Sciatic nerve (tissue), 2 donors: ENCODE measurements at places on chromosomes 16 and 17. TPM values are rescaled to one million over a fixed set of nuclear protein-coding genes. Genes with fewer than 3 reads are reported as not detected.

DNA sequence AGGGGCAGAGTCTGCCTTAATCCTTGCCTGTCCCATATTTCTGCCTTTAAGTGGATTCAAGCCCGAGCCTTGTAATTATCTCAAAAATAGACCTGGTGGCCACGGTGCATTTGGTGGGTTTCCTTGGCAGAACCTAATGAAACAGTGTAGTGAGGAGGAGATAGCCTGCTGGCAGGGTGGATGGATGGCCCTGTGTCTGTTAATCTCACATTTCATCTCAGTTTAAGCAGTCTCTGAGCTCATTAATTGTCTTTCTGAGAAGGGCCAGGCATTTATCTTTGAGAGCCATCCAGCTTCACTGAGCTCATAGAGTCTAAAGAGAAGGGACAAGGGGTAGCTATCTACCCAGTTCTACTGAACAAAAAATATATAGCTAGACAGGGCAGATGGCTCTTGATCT is 364.0 kb upstream of the EEF2KMT start:
- no peak for DNase-seq

DNA sequence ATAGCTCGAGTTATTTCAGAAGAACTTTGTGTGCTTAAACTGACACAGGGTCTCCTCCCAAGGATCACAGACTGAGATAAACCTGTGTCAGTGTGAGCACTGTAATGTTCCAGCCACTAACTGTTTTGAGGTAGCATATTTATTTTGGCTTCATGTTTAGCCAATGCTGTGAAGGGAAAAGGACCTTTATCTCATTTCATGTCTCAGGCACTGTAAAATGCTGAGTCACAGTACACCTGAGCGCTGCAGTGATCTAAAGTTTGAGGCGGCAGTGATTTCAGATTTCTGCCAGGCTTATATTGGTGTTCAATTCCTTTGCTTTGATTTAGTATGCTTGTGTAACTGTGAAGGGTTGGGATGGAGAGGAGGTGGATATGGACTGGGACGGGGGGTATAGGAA is 3.1 kb upstream of the DNAJA2 start:
- DNase-seq = no peak

GUCY2D gene
- not detected for total RNA-seq

- no peak for DNase-seq
Measured at GRCh38 chr17:36117505-36118382, 14.1 kb downstream of the CCL4 start.

DNA sequence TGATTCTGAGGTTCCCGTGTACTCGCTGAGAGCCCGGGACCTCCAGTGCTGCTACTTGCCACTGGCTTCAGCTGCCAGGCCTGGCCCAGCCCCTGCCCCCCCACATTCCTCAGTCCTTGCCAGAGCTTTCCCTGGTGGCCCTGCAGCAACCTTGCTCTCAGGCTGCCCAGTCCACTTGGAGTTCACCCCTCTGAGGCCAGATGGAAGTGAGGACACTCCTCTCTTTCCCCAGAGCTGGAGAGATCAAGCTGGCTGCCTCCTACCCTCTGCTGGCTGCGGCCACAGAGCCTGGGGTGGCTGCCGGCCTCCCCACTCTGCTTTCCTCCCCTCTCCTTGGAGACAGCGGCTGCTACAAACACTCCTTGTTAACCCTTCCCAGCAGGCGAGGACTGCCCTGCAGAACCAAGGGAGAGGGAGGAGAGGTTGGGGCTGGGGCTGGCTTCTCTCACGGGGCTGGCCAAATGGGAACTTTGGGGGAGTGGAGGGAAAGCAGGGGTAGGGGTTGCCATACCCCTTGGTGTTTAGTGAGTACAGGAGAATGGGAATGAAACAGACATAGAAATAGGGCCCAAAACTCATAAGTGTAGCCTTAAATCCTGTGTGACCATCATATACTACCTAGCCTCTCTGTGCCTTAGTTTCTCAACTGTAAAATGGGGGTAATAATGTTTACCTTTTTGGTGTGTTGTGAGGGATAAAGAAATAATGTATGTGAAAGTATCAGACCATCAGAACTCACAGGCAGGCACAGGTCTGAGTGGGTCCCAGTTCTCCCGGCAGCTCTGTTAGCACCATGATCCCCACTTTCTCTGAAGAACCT is at the start of gene GAS2L2:
Gene GAS2L2 (minus strand): TSS at position 295 of the 820 bp plus-strand sequence. CDS start 389 bp downstream, outside the sequence.
- DNase-seq = no peak

GRCh38 chr16:3038256-3038655 is 1.5 kb upstream of the BICDL2 start:
- no peak for DNase-seq

PIRT gene
- total RNA-seq = not detected

GRCh38 chr17:68700421-68700820 is 99.3 kb upstream of the FAM20A start:
- no peak for DNase-seq

CBFA2T3 gene
- 8.2 TPM for total RNA-seq

RTN4RL1 gene
- total RNA-seq = 5.8 TPM

DNA sequence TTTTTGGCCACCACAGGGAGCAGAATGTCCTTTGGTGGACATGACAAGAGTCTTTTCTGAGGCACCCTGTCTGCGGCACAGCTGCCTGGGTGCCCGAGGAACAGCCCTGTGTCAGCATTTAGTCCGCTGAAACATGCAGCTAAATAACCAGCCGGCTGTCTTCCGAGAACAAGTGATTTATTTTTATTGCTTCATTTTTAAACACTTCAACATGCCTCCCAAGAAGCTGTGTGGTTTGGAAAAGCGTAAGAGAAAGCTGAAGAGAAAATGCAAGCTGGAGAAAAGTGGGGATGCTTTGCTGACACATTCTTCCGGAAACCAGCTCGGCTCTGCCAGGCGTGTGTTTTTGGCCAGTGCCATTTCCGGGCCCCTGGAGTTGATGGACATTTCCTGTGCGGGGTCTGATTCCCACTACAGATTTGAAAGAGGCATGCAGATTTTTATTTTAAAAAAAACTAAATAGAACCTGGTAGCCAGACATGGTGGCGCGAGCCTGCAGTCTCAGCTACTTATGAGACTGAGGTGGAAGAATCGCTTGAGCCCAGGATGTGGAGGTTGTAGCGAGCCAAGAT is 94.7 kb downstream of the SEC14L1 start:
- no peak for DNase-seq

DNA sequence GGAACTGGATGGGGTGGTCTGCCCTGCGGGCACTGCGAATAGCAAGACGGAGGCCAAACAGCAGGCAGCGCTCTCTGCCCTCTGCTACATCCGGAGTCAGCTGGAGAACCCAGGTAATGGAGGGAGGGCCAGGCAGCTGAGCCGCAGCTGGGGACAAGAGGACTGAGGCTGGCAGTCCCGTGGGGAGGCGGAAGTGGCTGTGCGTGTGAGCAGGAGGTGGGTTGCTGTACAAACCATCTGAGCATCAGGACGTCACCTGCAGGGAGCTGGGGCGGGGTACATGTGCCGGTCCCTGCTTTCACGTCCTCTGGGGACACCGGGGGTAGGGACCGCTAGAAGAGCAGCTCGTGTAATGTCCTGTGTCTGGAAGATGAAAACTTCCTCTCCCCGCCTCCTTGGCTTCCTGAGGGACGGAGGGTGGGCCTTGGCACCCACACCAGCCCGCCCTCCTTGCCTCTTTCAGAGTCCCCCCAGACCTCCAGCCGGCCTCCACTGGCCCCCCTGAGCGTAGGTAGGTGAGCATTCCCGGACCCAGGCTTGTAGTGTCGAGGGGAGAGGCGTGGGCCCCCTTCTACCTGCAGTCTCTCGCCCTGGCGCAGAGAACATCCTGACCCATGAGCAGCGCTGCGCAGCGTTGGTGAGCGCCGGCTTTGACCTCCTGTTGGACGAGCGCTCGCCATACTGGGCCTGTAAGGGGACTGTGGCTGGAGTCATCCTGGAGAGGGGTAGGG is 3.7 kb downstream of the ADAD2 start:
- DNase-seq = no peak

KRTAP4-8 gene
- not detected for total RNA-seq

KRT31 gene
- total RNA-seq = not detected

- peak; percentile 73 for DNase-seq
Measured at GRCh38 chr16:77675464-77676324, 46.6 kb upstream of the NUDT7 start.

PLD6 gene
- 7.6 TPM for total RNA-seq

GRCh38 chr16:72727565-72727964 is 320.4 kb downstream of the ZFHX3 start:
- no peak for DNase-seq

GRCh38 chr16:53083119-53083518 is 28.3 kb downstream of the CHD9 start:
- DNase-seq = no peak

CLEC19A gene
- 0.13 TPM for total RNA-seq

DNA sequence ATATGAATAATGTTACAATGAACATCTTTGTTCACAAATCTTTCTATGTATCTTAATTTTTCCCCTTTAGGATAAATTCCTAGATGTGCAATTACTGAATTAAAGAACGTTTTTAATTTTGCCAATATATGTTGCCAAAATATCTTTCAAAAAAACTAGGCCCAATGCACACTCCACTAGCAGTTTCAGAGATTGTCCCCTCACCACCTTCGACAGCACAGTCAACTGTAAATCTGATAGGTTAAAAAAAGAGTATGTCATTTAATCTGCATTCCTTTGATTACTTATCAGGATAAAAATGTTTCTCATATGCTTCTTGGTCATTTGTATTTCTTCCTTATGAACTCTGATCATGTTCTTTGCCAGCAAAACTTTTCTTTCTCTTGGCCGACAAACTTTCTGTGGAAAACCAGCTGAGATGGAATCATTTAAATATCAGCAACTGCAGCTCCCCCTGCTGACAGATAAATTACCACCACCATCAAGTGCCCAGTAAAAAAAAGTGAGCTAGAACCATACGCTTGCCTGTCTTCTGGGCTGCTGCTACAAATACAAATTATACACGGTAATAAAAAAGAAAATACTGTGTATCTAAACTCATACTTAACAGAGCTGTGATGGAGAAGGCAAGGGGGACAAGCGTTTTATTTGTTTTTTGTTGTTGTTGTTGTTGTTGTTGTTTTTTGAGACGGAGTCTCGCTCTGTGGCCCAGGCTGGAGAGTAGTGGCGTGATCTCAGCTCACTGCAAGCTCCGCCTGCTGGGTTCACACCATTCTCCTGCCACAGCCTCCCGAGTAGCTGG is 19.6 kb upstream of the KANSL1 start:
- peak; percentile 74 for DNase-seq

- DNase-seq = no peak
Measured at GRCh38 chr16:50202926-50203624, 50.0 kb downstream of the TENT4B start.

GRCh38 chr17:21212826-21213637 is 929 bp downstream of the TMEM11 start:
- DNase-seq = no peak

GRCh38 chr16:23334950-23335349 is 32.8 kb downstream of the SCNN1B start:
- DNase-seq = no peak

TBC1D3B gene
- 8.9 TPM for total RNA-seq

DNA sequence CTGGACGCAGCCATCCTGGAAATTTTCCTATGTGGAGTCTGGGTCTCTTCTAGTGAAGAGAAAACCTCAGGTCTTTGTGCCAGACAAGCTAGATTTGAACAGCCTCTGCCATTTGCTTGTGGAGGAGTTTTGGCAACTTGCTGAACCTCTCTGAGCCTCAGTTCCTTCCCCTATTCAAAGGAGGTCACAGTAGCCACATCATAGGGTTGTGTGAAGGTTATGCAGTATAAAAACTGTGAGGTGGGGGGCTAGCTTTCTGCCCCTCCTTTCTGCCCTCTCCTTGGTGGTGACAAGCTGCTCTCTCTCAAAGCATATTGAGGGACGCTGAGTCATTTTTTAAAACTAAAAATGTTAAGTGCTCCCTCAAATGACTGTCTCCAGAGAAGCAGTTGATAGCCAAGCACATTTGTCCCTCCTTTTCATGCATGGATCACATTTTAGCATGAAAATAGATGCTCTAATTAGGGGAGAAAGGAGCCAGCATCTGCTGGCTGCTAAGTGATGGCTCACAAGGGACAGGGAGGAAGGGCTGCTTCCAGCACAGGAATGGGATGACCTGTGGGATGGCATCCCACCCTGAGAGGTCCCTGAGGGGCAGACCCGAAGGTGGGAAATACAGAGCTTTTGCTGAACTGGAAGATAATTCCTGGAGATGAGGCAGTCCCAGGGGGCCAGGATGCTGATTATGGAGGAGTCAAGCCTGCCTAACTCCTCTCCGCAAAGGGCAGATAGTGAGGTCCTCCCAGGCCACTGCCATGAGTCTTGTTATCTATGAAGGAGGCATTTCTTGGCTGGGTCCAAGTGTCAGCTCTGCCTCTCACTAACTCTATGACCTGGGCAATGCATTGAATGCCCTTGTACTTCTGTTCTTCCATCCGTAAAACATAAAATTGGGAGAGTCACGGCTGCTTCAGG is 218.8 kb downstream of the RAB11FIP4 start:
- DNase-seq = no peak

AURKB gene
- 48.5 TPM for total RNA-seq

SLC35G6 gene
- total RNA-seq = not detected

ANKRD40CL gene
- not detected for total RNA-seq

DNA sequence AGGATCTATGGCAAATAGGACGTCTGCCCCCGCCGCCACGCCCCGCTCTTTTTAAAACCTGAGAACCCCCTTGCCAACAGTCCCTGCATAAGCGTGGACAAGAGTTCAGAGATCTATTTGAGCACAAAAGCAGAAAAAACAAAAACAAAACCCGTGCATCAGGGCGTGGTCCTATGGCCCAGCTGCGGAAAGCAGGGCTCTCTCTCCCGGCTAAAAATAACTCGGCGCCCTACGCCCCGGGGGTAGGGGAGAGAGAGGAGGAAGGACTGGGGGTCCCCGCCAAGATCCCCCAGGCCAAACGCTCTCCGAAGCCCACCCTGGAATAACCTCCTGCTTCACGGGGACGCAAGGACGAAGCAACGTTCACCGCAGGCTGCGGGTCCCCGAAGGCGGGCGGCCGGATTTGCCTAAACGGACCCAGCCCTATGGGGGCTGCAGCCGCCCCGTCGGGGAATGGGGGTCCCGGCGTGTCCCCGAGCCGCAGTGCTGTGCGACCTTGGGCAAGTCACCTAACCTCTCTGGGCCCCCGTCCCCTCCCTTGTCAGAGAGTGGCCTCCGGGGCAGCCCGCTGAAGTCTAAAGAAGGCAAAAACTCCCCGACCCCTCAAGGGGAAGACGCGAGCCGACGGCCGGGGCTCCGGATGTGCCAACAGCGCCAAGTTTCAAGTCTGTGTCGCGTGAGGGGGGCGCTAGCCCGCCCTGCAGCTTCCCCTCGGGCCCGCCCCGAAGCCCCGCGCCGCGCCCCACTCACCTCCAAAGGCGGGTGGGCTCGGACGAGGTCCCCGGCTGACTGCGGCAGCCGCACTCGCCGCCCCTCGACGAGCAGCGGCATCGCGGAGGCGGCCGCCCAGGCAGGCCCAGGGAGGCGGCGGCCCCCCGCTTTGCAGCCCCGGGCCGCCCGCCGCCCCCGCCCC is 477 bp downstream of the NTAN1 start:
- peak; percentile 80 for DNase-seq

MYH8 gene
- total RNA-seq = not detected

DNA sequence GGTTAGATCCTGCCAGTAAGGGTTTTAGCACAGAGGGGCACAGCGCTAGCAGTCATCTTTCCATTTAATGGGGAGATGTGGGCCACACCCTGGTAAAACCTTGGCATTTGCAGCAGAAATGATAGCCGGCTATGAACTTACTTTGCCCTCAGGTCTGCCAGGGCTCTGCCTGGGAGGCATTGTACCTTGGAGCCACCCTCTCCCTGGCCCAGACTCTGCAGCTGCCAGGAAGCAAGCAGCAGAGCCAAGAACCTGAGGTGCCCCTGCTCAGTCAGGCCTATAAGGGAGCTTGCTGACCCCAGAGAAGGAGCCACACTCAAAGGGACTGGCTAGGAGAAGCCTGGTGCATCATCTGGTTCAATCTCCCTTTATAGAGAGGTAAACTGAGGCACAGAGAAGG is 23.7 kb upstream of the PHF12 start:
- DNase-seq = no peak

GRCh38 chr16:67015313-67015731 is 13.6 kb upstream of the CBFB start:
- DNase-seq = peak; percentile 34

PRR35 gene
- not detected for total RNA-seq

KIFC3 gene
- 94.3 TPM for total RNA-seq
